Skin of body (tissue), 3 donors: ENCODE measurements at places on chromosomes 12 and 14. TPM values are rescaled to one million over a fixed set of nuclear protein-coding genes. Genes with fewer than 3 reads are reported as not detected.

- DNase-seq: no peak
These were observed 343.7 kb upstream of the NOVA1 start for GRCh38 chr14:26941521-26941920.

GRCh38 chr14:50061664-50062437 is 54.5 kb downstream of the VCPKMT start:
- DNase-seq: no peak

- no peak for DNase-seq
These were observed 48.4 kb downstream of the ZNF641 start for GRCh38 chr12:48302161-48302911.

UNC79 gene
- total RNA-seq: 0.39 TPM

GRCh38 chr12:122126342-122126635 is 47.7 kb downstream of the IL31 start:
- DNase-seq: no peak

GRCh38 chr12:12803186-12803585 is 10.0 kb upstream of the DDX47 start:
- no peak for DNase-seq

DNA sequence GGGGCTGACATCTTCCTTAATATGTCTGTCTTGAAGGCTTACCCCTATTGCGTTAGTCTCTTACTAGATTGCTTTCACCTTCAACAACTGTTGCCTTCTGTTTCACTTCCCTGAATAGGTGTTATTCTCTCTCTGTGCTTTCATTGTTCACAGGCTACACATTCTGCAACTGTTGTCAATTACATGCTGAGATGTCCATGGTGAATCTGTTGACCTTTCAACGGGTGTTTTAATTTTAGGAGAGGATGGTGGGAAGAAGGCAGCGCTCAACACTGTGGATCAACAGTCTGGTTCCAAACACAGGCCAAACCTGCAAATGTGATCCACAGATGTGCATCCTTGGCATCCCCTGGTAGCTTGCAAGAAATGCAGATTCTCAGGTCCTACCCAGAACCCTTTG is 101.9 kb downstream of the DACT1 start:
- DNase-seq: no peak

- no peak for DNase-seq
These were observed 1099.4 kb downstream of the FSCB start for GRCh38 chr14:43407706-43408105.

GRCh38 chr12:46379352-46379751 is 6.8 kb upstream of the SLC38A2 start:
- no peak for DNase-seq
